ENCODE measurements at places on chromosomes 6 and 20.

DNA sequence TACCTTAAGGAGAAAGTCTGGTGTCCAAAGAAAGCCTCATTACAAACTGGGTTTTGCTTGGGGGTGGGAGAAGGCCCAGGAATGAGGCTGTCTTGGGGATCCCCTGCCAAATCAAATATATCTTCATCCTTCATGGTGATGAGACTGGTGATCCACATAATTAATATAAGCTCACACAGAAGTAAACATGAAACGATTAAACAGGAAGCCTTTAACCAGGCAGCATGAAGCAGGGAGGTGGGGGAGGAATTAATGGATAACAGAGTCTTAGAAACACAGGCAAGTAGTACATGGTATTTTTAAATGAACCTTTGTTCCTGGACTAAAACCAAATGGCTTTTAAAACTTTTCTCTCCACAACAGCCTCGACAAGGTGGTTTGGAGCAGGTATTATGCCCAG, 437.5 kb downstream of the TFAP2A start:
- DNase-seq: no peak

- DNase-seq: no peak
Observed at GRCh38 chr6:50847890-50848594, 29.4 kb downstream of the TFAP2B start.

DNA sequence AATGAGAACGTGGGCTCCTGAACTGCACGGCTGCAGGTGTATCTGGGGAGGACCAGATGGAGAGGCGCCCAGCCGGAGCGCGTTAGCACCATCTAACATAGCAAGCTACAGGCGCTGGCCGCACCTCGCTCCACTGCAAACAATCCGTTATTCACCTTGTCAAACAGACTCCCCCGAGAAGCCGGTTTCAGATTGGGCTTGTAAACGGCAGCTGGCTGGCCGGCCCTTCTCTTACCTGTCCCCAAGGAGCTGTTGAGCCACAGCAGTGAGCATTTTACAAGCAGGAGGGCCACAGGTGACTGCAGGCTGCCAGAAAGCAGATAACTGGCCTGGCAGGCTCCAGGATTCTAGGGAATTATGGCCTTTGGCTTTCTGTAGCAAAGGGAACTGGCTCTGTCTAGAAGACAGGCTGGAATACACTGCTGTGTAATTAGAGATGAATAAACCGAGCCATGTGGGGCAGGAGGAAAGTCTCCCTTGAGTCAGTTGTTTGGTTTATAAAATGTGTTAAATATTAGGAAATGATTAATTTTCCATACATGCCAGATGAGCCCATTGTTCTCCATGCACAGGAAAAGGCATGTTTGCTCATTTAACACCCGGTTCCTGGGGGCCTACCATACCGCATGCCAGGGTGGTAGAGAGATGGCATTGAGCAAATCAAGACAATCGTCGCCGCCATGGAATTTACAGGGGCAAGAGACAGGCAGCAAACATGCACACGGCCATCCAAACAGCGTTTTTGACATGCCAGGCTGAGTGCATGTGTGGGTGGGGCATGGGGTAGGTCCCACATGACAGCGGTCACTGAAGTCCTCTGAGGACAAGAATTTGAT, 159.3 kb downstream of the NFATC2 start:
- no peak for DNase-seq

GRCh38 chr20:44896583-44896982, 11.1 kb downstream of the YWHAB start:
- DNase-seq: peak; percentile 89

DNA sequence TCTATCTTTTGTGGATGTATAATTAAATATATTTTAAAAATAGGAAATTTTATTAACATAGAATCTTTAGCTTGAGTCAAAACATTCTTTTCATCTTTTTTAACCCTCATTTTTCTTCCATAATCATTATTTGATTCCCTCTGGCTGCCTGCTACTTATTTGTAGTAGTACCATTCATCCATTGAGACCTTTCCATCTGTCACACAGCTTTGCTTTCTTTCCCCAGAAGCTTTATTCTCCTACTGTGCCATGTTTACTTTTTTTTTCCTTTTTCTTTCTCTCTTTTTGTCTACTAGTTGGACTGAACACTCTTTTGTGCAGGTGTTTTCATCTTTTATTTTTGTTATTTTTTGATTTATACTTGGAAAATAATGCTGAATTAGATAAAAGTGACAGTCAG, 522.6 kb upstream of the MMS22L start:
- no peak for DNase-seq

DNA sequence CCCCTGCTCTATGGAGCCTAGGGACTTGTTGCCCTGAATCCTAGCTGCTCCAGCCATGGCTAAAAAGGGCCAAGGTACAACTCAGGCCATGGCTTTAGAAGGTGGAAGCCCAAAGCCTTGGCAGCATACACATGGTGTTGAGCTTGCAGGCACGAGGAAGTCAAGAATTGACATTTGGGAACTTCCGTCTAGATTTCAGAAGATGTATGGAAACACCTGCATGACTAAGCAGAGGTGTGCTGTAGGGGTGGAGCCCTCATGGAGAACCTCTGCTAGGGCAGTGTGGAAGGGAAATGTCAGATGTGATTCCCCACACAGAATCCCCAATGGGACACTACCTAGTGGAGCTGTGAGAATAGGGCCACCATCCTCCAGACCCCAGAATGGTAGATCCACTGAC, 95.1 kb upstream of the TMEM170B start:
- no peak for DNase-seq

- DNase-seq: no peak
Observed at GRCh38 chr20:47411161-47411560, 54.7 kb upstream of the ZMYND8 start.

DNA sequence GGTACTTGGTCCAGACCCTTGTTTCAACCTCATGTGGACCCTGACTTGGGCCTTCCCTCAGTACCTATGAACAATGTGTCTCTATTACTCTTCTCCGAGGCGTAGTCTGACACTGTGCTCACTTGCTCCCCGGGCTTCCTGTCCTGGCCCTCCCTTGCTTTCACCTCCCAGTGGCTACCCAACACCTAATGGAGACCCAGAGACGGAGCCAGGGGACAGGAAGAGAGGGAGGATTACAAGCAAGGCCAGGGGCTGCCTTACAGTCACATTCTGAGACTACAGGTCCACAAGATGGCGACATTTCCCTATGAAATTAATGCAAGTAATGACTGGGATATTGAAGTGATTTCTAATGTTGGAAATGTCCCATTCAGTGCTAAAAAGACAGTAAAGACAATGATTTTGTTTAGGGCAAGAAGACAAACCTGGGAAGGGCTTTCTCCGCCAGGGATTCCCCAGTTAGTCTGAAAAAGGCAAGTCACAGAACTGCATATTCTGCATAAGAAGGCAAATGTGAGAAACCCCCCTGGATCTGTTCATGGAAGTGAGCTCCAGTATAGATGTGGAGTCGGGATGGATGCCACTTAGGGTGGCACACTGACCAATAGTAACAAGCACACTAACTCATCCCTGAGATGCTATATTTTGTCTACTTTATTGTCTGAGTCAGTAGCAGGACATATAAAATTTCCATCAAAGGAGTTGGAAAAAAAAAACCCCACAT, 44.0 kb upstream of the ZBTB24 start:
- peak; percentile 77 for DNase-seq

- no peak for DNase-seq
Observed at GRCh38 chr6:127481628-127482027, 22.4 kb upstream of the KIAA0408 start.

GRCh38 chr6:150844371-150844770, 21.1 kb upstream of the MTHFD1L start:
- no peak for DNase-seq

GRCh38 chr6:47897247-47897646, 115.4 kb downstream of the OPN5 start:
- no peak for DNase-seq

GRCh38 chr6:27130668-27131428, 116.7 kb upstream of the PRSS16 start:
- no peak for DNase-seq

- peak; percentile 36 for DNase-seq
Observed at GRCh38 chr20:19074828-19075516, 137.5 kb upstream of the SLC24A3 start.

GRCh38 chr6:1940381-1940780, 305.0 kb downstream of the GMDS start:
- no peak for DNase-seq

DNA sequence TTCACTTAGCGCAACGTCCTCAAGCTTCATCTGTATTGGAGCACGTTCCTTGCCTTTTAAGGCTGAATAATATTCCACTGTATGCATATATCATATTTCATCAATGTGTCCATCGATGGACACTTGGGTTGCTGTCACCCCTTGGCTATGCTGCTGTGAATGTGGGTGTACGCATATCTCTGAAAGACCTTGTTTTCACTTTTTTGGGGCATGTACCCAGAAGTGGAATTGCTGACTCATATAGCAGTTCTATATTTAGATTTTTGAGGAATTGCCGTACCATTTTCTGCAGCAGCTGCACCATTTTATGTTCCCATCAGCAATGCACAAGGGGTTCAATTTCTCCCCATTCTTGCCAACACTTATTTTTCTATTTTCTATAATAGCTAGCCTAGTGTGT, 22.8 kb upstream of the SLC23A2 start:
- no peak for DNase-seq

DNA sequence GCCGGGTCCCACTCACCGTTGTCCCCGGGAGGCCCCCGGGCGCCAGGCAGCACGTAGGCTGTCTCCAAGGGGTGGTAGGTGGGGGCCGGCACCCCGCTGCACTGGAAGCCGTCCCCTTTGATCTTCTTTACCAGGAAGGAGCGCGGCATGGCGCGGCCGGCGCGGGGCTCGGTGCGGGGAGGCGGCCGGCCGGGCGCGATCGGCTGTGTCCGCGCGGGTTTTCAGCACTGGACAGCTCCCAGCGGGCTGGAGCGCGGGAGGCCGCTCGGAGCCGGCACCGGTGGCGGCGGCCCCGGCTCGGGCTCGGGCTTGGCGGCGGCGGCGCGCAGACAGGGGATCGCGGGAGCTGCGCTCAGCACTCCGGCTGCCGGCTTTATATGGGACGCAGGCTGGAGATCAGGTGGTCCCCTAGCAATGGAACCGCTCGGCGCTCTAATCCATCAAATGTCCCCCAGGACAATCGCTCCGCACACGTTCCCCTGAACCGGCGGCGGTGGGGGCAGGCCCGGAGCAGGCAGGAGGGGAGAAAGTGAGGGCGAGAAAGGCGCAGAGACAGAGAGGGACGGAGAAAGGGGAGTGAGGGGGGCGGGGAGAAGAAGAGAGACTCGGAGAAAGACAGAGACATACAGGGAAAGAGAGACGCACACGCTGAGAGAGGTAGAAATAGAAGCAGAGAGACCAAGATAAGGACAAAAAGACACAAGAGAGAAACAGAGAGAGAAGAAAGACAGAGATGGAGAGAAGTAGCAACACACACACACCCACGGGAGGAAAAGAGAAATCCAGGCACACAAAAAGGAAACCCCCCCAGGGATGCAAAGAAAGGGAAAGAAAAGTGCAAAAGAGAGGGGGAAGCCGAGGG, at the start of gene SCRT2:
Gene SCRT2, minus strand, starts transcription at position 350 of the 862 bp plus-strand sequence. Its CDS starts 201 bp downstream, at position 149.
- peak; percentile 59 for DNase-seq

- DNase-seq: no peak
Observed at GRCh38 chr6:80439721-80440470, 333.4 kb downstream of the BCKDHB start.

DNA sequence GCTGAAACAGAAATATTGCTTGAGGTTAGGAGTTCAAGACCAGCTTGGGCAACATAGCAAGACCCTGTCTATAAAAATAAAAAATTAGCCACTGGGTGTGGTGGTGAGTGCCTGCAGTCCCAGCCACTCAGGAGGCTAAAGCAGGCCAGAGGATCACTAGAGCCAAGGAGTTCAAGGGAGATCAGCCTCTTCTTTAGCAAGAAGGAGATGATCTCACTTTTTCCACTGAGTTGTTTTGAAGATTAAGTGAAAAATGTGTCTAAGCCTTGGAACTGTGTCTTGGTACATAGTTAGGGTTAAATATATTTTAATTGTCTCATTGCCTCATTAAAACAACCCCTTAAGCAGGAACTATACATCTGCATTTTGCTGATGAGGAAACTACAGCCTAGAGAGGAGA, 279.0 kb upstream of the ZFP64 start:
- no peak for DNase-seq

- DNase-seq: no peak
Observed at GRCh38 chr6:21603082-21603952, 9.8 kb downstream of the SOX4 start.

GRCh38 chr20:54091120-54091480, 20.7 kb upstream of the BCAS1 start:
- no peak for DNase-seq

- no peak for DNase-seq
Observed at GRCh38 chr6:140872885-140873284, 1259.8 kb upstream of the GJE1 start.

GRCh38 chr6:162181741-162182401, 545.7 kb downstream of the PRKN start:
- peak; percentile 76 for DNase-seq

DNA sequence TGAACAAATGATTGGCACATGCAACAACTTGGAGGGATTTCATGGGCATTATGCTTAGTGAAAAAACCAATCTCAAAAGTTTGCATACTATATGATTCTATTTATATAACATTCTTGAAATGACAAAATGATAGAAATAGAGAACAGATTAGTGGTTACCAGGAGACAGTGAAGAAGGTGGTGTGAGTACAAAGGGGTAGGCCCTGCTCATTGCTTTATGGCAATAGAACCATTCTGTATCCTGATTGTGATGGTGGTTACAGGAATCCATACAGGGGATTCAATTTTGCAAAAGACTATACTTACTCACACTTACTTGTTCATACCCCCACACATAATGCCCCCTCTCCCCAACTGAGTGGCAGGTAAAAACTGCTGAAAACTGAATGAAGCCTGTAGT, 30.2 kb upstream of the LAMA4 start:
- DNase-seq: no peak

- DNase-seq: no peak
Observed at GRCh38 chr20:31790401-31790800, 28.8 kb upstream of the MYLK2 start.

DNA sequence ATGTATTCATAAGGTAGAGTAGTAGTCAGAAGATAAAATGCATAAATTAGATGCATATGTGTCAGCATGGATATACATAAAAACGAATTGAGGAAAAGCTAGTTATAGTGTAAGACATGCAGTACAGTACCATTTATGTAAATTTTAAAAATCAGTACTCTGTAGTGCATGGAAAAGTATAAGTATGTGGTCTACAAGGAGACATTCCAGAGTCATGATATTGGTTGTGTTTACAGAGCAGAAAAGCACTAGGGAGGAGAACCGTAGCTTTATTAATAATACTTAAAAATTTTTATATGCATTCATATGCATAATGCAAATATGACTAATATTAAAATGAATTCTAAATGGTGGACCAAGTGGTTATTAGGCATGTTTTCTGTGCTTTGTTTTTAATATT, 220.0 kb downstream of the ZFAND3 start:
- no peak for DNase-seq

- DNase-seq: no peak
Observed at GRCh38 chr6:73657201-73657600, 3.4 kb upstream of the SLC17A5 start.

GRCh38 chr6:142731611-142732010, 213.4 kb downstream of the HIVEP2 start:
- DNase-seq: no peak

DNA sequence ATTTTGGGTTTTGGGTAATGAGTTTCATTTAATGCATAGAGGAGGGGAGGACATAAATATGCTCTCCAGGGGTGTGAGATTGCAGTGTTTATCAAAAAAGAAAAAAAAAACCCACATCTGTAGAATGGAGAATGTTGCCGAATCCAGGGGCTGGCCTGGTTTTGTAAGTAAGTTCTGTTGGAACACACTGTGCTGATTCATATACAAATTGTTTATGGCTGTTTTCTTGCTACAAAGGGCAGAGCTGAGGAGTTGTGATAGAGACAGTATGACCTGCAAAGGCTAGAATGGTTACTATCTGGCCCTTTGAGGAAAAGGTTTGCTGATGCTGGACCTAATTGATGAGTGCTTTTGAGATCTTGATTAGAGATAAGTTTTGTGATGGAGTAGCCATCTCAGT, 30.4 kb downstream of the SCAF8 start:
- no peak for DNase-seq
